ENCODE measurements at places on chromosomes 11 and 22.

- no peak for DNase-seq
Observed at GRCh38 chr11:79461666-79462645, 21.1 kb upstream of the TENM4 start.

DNA sequence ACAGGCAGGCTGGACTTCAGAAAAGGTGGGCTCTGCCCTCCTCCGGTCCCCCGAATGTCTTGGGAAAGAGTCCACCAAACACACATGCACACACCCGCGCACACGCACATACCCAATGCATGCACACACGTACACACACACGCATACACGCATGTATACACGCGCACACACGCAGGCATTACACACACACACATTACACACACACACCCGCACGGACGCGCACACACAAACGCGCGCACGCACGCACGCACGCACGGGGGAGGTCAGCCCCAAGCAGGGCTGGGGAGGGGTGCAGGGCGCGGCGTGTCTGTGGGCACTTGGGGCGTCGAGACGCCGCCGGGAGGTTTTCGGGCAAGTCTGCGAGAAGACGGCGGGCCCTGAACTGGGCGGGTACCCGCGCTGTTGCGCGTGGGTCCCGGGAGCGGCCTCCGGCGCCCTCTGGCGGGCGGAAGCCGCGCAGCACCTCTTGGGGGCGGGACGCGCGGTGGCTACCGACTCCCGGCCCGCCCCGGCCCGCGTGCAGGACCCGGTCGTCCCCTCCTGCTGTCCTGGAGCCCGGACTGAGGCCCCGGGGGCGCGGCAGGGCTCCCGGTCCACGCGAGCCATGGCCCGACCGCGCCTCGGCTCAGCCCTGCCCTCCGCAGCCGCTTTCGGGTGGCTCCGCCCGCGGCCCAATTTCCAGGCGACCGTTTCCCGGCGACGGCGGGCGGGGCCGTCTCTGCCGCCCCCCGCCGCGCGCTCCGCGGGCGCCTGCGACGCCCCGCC, 3.6 kb downstream of the SEPTIN5 start:
- DNase-seq, result peak; percentile 97

- DNase-seq, result no peak
Observed at GRCh38 chr11:12050470-12051286, 42.3 kb upstream of the DKK3 start.

DNA sequence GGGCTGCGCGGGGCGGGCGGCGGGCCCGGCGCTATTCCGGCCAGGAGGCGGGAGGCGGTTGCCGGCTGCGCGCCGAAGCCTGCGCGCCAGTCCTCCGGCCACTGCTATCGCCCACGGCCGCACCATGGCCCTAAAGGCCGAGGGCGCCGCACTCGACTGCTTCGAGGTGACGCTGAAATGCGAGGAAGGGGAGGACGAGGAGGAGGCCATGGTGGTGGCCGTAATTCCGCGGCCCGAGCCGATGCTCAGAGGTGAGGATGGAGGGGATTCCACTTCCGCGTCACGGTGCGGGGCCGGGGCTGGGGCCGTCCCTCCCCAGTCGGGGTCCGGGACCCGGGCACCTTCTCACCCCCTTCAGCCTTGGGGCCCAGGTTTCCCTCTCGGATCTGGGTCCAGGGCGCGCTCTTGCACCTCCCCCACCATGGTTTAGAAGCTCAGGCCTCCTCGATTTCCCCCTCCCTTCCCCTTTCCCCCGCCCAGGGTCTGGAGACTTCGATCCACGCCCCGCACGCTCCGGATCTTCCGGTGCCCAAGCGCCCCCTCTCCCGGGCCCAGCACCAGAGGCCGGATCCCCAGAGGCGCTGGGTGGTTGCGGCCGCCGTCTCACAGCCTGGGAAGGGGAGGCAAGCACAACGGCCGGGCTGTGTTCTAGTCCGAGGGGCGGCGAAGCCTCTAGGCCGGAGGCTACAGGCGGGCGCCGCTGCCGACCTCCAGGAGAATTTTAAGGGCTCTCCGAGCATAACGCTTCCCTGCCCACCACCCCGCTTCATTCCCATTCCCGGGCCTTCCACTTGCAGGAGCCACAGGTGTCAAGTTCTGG, 517 bp downstream of the SPINDOC start:
- DNase-seq, result peak; percentile 69

DNA sequence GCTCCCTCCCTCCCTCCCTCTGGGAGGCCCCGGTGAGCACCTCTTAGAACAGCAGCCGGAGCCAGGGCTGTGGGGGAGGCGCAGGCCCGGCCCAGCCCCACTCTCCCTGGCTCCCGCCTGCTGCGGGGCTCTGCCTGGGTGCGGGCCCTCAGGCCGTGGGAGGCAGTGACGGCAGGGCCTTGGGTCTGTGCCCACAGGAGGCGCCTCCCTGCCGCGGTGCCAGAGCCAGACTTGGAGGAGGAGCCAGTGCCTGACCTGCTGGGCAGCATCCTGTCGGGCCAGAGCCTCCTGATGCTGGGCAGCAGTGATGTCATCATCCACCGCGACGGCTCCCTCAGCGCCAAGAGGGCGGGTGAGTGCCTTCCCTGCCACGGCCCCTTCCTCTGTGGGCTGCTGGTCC, 9.5 kb downstream of the IRF7 start:
- peak; percentile 63 for DNase-seq

DNA sequence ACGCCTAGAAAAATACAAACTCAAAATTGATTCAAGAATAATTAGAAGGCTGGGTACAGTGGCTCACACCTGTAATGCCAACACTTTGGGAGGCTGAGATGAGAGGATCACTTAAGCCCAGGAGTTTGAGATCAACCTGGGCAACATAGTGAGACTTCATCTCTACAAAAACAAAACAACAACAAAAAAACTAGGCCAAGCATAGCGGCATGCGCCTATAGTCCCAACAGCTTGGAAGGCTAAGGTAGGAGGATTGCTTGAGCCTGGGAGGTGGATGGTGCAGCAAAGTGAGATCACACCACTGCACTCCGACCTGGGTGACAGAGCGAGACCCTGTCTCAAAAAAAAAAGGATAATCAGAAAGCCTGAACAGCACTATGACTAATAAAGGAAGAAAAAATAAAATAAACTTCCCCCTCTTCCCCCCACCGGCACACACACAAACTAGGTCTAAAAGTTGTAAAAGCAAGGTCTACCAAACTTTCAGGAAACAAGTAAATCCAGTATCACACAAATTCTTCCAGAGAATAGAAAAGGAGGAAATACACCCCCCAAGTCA, 35.8 kb downstream of the RRAS2 start:
- no peak for DNase-seq

GRCh38 chr11:75565221-75565814, 3.3 kb downstream of the SERPINH1 start:
- peak; percentile 77 for DNase-seq

DNA sequence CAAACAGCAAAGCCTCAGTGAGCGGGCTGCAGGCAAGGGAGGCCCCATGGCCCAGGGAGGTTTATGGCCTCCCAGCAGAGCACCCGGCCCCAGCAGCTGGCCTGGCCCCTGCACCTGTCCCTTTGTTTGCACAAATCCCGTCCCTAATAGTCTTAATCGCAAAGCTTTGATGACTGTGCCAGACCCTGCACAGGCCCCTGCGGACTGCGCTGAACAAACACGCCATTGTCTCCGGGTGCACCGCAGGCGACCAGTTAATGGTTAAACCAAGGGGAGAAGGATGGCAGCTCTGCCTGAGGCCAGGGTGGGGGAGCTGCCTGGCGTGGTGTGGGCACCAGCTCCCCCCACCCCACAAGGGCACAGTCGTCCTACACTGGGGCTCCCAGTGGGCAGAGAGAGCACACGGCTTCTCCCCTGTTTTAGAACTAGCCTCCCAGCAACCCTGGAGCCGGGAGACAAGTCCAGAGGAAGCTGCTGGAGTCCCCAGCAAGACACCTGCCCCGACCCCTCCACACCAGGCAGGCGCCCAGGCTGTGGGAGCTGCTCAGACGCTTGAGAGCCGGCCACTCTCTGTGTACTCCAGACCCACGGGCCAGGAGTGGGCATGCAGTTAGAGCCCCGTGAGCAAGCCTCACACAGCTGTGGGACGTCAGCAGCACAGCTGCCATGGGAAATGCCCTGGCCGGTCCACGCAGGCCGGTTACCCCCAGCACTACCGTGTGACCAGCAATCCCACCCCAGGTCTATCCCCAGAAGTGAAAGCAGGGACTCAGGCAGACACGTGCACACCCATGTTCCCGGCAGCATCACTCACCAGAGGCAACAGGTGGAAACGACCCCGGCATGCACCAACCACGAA, 39.7 kb upstream of the TH start:
- peak; percentile 4 for DNase-seq

- no peak for DNase-seq
Observed at GRCh38 chr11:1131033-1131911, 26.5 kb upstream of the MUC5AC start.

DNA sequence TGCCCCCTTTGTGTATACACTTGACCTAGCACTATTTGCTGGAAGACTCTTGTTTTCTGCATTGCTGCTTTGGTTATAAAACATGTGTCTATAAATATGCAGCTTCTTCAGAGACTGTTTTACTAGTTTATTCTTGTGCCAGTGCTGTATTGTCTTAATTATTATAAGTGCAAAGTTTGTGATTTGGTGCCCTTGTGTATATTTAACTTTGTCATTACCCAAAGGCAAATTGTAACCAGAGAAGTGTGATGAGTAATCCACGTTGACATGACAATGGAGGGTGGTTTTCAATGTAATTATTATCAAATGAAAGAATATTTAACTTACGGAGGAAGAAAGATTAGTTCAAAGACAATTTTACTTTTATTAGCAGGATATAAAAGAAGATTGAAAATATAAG, 75.0 kb upstream of the PRODH start:
- DNase-seq, result no peak

DNA sequence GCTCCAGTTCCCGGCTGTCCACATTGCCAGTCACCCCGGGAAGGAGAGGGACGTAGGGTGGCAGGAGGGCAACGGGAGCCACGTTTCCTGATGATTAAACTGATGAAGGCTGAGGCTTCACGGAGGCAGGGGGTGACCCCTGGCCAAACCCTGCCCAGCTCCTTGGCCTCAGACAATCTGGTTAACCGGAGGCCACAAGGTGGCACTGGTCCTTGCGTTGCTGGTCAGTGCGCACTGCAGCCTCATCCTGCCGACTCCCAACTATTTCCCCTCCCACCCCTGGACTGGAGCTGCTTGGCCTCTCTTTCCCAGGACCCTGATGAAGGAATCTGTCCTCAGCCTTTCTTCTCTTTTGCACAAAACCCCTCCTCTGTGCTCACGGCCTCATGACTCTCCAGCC, 75.3 kb downstream of the PDE2A start:
- DNase-seq, result peak; percentile 72

GRCh38 chr11:4662876-4663275, 19.1 kb downstream of the OR51E1 start:
- no peak for DNase-seq

GRCh38 chr11:103215812-103216211, 106.6 kb downstream of the DYNC2H1 start:
- no peak for DNase-seq

DNA sequence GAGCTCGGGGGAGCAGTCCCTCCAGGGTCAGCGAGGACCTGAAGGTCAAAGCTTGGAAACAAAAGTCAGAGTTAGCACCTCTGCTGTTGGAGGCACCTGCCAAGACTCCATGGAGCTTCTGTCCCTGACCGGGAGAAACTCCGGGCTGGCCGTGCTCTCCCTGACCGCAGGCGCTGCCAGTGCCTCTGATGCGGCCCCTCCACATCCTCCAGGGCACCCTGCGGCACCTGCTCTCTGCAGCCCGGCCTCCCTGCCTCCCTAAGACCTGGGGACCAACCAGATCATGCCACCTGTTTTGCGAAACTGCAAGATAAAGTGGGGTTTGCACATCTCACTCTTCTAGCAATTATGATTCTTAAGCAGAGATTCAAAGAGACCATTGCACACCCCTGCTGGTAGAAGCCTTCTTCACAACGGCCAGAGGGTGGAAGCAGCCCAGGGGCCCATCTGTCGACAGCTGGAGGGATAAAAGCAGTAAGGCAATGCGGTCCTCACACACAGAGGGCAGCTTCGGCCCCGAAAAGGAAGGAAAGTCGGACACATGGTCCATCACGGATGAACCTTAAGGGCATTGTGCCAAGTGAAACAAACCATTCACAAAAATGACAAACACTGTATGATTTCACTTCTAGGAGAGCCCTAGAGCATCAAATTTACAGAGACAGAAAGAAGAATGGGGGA, 477.1 kb downstream of the BRD1 start:
- no peak for DNase-seq

DNA sequence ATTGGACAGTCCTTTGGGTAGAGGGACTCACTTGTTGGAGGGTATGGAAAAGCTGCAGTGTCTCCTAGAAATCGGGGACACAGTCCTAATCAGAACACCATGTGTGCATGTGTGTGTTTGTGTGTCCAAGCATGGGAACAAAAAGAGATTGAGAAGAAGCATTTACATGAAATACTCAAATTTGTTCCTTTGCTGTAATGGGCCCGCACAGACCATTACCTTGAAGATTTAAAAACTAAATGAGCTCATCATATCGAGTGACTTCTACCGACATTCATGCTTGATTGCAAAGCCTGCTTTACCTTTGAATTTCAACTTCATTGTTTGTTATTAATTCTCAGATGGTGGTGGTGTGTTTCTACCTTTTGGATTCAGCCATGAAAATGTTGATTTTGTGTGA, 106.9 kb downstream of the ZBTB16 start:
- DNase-seq, result no peak

- DNase-seq, result peak; percentile 45
Observed at GRCh38 chr11:79397252-79397651, 43.6 kb downstream of the TENM4 start.

- DNase-seq, result no peak
Observed at GRCh38 chr22:47433627-47434026, 671.2 kb downstream of the TBC1D22A start.

DNA sequence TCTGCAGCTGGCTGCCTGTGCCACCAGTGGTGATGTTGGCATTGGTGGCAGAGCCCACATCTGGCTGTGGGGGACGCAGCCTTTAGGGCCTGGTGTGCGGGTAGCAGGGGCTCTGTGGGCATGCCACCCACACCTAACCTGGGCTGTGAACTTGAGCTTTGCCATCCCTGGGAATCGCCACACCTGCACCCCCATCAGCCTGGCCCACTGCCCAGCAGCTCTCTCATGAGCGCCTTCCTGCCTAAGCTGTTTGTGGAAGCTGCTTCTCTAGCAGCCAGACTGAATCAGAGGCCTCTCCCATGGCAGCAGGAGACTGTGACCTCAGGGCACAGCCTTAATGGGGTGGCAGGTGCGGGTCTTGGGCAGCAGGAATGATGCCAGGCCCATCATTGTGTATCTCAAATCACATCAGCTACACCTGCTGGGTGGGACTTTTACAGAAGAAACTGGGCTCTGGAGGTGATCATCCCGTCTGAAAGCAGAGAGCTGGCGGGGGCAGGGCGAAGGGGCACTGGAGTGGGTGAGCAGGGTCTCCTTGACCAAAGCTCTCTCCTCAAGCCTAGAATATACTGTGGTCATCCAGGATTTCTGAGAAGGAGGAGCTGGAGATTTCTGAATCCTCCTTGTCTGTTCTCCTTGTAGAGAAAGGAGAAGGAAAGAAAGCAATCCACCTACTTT, 17.8 kb upstream of the CARS1 start:
- DNase-seq, result peak; percentile 4

- DNase-seq, result no peak
Observed at GRCh38 chr11:14541192-14541947, 21.2 kb upstream of the PSMA1 start.

DNA sequence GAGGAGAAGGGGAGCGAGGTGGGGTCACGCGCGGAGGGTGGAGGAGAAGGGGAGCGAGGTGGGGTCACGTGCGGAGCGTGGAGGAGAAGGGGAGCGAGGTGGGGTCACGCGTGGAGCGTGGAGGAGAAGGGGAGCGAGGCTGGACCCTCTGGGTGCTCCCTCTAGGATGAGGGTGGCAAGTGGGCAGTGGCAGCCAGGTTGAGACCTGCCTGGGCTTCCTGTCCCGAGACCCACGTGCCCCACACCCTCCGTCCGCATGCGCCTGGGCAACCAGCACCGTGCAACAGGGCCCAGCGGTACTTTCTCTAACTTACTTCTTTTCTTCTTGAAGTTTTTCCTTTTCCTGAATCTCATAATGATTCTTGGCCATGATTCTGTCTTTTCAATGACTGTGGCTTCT, 11.1 kb downstream of the MRPL21 start:
- no peak for DNase-seq
